ENCODE measurements at places on chromosomes 6 and 20.

DNA sequence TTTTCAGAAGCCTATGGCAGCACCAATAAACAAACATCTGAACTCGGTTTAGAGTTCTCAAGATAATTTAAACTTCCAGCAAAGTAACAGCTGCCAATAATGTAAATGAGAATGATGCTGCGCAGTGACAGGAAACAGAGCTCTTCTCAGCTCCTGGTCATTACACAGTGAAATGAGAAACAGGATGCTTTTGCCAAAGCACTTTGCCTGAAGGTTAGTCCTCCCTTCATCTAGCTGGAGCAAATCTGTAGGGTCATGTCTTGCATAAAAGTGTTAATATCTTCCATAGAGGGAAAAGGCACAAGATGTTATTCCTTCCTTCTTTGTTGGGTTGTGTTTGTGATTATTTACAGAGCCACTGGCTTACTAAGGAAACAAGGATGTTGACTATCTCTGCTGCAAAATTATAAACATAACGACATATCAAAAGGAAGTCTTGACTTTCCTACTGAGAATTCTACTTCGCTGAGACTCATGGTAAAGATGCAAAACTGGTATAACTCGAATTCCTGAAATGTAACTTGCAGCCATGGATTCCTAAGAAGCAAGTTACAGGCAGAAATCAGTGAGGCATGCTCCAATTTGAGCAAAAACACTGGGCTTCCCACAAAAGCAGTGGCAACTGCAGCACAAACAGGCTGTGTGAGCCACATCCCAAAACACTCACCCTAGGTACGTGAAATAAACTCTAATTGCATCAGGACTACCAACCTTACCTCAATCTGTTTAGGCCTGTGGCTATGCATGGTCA, 102.5 kb upstream of the BEND6 start:
- no peak for DNase-seq

DNA sequence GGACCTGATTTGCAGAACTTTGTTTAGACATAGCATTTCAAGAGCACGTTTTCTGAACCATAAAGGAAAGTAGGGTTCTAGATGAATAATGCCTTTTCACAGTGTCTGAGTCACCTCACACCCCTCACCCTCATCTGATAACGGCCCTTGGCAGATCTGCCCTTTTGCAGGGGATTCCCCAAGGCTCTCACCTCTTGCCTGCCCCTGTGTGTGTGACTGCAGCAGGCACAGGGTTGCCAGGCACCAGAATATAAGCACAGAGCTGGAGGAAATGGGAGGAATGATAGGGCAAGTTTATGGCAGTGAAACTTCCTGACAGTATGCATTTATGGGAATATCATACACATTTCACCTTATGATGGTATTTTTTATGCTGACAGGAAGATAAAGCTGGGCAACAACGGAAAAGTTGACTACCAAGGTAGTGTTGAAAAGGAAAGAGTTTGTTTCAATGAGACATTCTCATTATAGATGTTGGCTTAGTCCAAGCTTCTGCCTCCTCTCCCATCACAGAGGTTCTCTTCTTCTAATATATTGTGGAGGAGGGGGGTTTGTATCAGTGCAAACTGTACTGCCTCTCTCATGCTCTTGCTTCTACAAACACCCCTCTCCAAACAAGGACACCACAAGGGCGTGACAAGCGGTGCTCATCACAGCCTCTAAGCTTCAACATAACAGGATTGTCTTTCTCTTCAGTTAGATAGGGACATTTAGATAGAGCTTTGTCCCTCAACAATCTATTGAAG, 101.5 kb upstream of the BACH2 start:
- no peak for DNase-seq

DNA sequence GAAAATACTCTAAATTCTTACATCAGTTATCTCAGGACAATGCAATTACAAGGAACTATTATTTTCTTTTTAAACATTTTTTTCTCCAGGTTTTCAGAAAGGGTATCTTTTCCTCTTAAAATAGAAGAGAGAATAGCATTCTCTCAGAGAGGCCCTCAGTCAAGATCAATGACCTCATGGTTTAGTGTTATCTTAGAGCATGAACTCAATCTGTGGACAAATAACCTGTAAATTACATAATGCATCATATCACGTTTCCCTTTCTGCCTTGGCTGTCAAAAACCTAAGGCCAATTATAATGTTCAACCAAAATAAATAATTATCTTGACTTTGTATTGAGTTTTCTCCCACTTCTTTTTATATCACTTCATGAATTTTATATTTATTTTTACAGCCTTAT, 202.2 kb downstream of the SLC24A3 start:
- DNase-seq = no peak

DNA sequence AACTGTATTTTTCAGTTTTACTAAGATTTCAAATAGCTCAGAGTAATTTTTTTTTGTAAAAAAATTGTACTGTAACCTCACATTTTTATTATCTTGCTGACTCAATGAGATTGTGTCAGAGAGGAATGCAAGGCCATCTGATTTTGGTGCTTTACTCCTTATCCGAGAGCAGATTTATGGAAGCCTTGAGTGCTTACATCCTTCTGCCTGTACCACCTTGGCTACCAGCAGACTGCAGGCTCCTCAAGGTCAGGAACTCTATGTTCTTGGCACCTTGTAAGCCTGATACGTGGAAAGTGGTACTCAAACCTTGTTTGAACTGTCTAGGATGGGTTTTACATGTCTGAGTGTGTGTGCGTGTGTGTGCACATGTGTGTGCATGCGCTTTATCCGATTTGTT, 80.1 kb upstream of the MLIP start:
- DNase-seq = no peak

- no peak for DNase-seq
Measured at GRCh38 chr20:62235001-62235776, 3.1 kb upstream of the OSBPL2 start.

GRCh38 chr20:17525650-17526049, 5.5 kb downstream of the BFSP1 start:
- no peak for DNase-seq

- no peak for DNase-seq
Measured at GRCh38 chr6:25676775-25677174, 24.8 kb downstream of the SCGN start.

Measured in pons (tissue), 1 donor.